Brain microvascular endothelial cell (primary cell): ENCODE measurements at places on chromosomes 5 and 9.

DNA sequence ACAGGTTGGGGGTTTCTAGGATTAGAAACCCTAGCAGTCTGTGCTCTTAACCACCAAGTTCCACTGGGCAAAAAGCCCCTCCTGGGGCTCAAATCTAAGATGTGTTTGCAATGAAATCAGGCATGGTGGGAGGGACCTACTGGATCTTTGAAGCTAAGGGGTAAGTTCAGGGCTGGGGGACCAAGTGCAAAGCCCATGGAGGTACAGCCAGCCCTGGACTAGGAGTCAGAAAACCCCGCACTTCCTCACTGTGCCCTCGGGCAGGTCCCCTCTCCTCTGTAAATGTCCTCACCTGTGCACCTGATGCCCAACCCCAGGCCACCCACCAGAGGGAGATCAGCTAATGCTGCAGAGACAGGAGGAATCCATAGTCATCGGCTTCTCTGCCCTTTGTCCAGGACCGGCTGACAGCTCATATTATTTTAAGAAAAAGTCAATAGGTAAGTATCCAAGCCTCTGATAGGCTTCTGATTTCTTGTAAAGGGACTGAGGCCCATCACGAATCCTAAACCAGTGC lies 138.3 kb downstream of the PAX5 start:
- no peak for DNase-seq

GRCh38 chr9:8366161-8366926 lies 566.8 kb upstream of the DMAC1 start:
- DNase-seq, result peak; percentile 68

DNA sequence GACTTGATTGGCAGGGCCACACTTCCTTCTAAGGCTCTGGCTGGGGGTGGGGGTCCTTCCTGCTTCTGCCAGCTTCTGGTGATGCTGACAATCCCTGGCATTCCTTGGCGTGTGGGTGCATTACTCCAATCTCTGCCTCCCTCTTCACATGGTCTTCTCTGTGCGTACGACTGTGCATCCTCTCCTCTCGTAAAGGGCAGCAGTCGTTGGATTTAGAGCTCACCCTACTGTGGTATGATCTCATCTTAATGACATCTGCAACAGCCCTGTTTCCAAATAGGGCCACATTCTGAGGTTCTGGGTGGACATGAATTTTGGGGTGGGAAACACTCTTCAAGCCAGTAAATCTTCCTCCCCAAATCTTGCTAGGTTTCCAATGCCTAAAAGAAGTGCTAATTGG lies 36.8 kb downstream of the ROPN1L start:
- no peak for DNase-seq

GRCh38 chr5:138109463-138110265 lies 25.8 kb downstream of the WNT8A start:
- DNase-seq, result peak; percentile 14

- no peak for DNase-seq
These were observed 20.1 kb downstream of the C5orf58 start for GRCh38 chr5:170252720-170253350.

GRCh38 chr5:124418390-124418789 lies 328.0 kb downstream of the ZNF608 start:
- no peak for DNase-seq

DNA sequence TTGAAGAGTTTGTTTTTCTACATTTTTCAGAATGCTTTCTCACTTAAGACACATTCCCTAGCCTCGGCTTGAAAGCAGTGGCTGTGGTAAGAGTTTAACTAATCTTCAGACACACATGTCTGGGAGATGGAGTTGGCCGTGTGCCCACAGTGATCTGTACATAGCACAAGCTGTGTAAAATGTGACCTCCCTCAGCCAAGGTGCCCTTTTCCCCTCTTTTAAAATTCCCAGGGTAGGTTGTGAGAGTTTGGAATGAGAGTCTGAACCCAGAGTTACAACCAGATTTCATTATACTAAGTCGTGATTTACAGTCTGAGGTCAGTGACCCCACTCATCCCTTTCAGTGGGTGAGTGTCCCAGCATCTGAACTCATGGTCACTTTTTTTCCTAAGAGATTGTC lies 230.4 kb downstream of the DOCK8 start:
- DNase-seq, result peak; percentile 9

GRCh38 chr5:55568654-55569512 lies 34.1 kb upstream of the PLPP1 start:
- no peak for DNase-seq

GRCh38 chr9:92047500-92047899 lies 67.7 kb downstream of the SPTLC1 start:
- no peak for DNase-seq

GRCh38 chr5:134464988-134465815 lies 53.5 kb upstream of the CDKN2AIPNL start:
- no peak for DNase-seq

DNA sequence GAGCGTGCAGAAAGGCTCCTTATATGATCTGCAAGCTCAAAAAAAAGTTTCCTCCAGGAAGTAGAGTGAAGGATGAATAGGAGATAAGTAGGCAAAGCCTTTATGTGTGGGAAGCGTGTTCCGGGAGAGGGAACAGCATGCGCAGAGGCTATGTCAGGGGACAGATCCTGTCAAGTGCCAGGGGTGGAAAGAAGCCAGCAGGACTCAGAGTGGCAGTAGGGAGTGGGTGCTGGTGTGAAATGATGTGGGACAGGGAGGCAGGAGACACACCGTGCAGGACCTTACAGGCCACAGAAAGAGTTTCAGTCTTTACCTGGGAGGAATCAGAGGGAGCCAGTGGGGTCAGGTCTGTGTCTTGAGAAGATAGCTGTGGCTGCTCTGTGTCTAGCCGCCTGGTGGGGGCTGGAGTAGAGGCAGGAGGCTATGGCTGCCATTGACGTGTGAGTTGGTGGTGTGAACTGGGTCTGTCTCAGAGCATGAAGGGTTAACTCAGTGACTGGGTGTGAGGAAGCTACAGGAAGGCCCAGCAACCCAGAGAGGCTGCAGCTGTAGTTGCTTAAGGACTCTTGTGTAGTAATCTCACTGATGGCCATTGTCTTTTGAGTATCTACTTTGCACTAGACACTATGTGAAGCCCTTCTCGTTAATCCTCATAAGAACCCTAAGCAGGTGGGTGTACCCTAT lies 71.3 kb downstream of the PPARGC1B start:
- no peak for DNase-seq

- no peak for DNase-seq
These were observed 162.1 kb downstream of the TENT4A start for GRCh38 chr5:6875376-6875775.

- no peak for DNase-seq
These were observed 167.7 kb downstream of the CD180 start for GRCh38 chr5:67028941-67029340.

DNA sequence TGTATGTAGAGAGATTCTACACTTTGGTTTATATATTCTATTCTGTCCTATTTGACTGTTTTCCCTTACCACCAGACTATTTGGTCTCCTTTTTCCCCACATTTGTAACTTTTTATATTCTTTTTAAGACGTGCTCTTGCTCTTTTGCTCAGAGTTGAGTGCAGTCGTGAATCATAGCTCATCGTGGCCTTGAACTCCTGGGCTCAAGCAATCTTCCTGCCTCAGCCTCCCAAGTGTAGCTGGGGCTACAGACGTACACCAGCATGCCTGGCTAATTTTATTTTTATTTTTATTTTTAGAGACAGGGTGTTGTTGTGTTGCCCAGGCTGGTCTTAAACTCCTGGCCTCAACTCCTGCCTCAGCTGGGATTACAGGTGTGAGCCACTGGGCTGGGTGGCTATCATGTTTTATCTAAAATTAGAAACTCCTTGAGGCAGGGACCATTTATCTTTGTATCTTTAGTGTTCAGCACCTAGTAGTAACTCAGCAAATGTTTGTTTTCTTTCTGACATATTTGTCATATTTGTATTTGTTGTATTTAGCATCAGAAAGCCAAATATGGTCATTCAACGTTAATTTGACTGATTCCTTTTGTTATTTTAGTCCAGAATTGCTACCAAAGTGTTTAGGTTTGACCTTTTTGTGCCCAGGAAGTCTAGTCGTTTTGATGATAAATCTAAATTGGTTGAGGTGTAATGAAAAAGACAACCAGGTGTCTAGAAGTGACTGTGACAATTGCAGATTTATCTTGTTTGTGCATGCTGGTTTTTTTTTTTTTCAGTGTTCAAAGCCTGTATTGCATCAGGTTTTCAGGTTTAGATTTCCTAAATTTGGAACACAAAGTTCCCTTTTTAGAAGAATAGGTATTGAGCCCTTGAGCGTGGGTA lies 44.3 kb downstream of the ERBIN start:
- no peak for DNase-seq

DNA sequence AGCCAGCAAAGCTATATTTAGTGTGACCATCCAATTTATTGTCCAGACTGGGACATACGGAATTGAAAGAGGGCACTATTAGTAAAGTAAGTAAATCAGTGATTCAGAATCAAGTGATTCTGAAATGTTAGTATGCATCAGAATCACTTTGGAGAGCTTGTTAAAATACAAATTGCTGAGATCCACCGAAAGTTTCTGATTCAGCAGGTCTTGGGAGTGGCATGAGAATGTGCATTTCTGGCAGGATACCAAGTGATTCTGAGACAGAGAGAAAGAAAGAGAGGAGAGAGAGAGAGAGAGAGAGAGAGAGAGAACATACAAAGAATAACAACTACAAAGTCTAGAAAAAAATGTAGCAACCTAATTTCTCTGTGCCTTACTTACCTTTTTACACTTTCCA lies 65.4 kb upstream of the ASTN2 start:
- no peak for DNase-seq

DNA sequence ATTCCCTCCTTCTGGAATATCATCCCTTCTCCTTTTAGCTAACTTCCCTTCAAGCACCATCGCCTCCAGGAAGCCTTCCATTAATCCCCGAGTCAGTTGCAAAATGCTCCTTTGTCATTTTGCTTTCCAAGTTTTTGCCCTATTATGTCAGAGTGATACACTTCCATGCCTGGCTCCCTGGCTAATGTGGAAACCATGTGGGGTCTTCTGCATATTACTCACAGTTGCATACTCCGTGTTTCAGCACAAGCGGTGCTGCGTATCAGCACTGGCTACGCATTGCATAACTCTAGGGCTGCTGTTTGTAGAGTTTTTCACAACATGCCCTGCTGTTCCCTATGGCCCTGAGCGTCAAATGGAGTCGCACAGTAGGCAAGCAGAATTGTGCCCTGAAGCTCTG lies 1.9 kb downstream of the TEX53 start:
- peak; percentile 57 for DNase-seq

GRCh38 chr5:37771731-37772130 lies 68.1 kb downstream of the GDNF start:
- DNase-seq, result peak; percentile 98

- peak; percentile 83 for DNase-seq
These were observed 6.3 kb downstream of the SHB start for GRCh38 chr9:38062498-38063362.

DNA sequence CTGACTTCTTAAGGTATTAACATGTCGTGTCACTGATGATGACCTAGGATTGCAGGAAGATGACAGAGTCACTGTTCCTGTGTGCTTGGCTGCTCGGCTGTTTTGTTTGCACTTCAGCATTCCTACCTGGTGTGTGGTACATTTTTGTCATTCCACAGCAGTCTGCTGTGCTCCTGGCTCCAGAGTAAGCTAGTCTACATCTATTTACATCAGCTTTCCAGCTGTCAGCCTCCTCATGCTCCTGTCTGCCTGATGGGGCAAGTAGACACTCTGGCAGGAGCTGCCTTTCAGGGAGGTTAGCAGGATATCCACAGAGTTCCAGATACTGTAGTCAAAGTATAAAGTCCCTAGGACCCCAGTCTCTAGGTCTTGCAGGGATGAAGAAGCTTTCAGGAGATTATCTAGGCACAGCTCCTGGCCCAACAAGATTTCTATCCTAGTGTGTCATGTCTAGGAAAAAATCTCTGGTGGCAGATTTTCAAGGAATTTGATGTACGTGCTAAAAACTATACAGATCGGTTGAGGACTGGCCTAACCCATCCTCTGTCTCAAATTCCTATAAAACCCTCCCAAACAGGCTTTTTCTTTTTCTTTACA lies 28.4 kb downstream of the RUSC2 start:
- DNase-seq, result peak; percentile 88

GRCh38 chr5:59819806-59820205 lies 73.7 kb downstream of the PDE4D start:
- peak; percentile 33 for DNase-seq

DNA sequence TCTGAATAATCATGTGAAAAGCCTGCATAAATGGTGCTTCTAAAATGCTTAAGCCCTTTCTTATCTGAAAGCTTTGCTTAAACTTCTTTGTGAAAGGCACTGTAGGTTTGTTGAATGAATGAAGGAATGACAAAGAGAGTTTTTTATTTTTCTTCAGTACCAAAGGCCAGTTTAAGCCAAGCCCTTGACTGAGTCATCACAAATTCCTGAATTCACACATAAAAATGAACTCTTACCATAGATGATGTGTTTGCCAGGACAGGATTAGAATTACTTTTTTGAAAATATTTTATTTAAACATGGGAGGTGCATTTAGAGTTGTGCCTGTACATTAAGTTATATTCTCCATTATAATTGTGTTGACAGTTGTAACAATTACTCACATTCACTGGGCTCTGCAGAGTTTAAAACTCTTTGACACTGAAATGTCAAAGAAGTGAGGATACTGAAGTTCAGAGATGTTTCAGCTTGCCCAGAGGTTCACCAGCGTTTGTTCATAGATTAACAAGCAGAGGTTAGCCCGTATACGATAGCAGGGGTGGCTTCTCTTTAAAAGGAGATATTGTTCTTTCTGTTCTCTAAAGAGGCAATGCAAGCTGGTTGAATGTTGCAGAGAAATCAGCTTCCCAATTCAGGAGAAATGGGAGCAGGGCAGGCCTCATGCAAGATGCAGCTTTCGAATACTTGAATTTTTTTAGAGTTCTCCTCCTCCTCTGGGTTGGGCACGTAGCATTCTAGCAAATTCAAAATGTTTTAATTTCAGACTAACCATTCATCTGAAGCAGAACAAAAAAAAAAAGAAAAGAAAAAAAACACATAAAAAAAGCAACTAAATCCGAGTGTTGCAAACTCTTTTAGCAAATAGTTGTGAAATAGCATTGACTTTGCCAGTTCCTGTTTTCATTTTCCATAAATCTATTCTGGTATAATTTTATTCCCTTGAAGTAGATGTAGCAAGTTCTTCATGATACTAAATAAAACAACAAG lies 358.7 kb upstream of the KLF4 start:
- no peak for DNase-seq

DNA sequence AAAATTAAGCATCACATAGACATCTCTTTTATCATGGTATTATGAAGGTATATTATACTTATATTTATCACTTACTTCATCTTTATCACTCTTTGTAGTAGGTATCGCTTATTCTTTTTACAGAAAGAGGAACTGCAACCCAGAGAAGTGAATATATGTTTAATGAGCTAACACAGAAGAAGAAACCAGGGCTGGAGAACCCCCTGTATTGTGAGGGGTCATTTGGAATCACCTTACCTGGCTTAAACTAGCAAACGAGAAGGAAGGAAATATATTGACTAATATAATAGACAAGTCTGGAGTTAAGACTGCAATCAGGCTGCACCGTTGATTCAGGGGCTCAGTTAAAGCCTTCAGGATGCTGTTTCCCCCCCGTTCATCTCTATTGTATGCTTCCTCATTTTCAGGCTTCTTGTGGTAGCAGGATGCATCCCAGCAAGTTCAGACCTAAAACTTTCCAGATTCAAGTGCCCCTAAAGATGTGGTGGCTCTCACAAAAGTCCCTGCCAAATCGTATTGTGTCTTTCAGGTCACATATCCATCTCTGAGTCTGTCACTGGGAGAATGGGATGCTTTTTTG lies 146.4 kb downstream of the GCNT1 start:
- DNase-seq, result no peak
